NCI-H460 (cell line): ENCODE measurements at places on chromosomes 5 and 9. TPM values are rescaled to one million over a fixed set of nuclear protein-coding genes. Genes with fewer than 3 reads are reported as not detected.

The FAM174A gene
- total RNA-seq = 19.6 and 24.3 TPM in 2 replicates

The LIX1 gene
- total RNA-seq = not detected in 2 replicates

DNA sequence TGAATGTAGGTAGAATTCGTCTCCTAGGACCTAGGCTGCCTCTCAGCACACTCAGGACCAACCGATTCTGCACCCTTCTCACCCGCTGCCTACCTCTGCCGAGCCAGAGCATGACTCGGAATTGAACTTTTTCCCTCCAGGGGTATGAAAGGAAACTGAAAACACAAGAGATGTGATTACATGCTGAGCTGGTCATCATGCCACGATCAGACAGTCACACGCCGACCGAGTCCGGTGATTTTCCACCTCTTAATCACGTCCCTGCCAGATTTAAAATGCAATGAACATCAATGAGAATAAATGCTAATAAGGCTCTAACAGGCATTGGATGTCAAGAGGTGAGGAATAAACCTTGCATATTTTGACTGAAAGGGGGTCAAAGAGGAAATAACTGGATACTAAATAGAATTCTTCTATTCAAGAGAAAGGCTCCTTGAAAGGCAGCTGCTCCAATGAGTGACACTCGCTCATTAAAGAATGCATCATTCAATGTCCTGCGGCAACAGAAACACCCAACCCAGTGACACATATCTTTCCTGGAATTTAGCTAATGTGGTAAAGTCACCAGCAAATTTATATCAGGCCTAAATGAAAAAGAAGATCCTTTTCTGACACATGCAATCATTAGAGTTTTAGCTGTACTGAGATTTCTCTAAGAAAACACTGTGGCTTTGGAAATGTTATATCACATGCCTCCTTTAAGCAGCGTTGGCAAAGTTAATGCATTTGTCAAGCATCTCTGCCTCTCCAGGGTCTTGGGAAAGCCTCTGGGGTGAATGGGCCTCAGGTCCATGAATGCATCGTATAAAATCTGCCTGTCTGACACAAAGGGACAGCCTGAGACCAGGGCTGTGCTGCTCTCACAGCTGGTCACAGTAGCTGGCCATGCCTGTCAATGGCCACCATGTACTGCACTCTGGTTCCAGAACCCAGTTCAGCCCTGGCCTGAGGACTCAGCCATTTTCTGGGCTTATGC lies 128.7 kb downstream of the SPOCK1 start:
- no peak for DNase-seq

GRCh38 chr5:106106384-106106783 lies 1564.4 kb downstream of the EFNA5 start:
- DNase-seq = no peak

The NREP gene
- 19.0 and 23.0 TPM in 2 replicates for total RNA-seq

DNA sequence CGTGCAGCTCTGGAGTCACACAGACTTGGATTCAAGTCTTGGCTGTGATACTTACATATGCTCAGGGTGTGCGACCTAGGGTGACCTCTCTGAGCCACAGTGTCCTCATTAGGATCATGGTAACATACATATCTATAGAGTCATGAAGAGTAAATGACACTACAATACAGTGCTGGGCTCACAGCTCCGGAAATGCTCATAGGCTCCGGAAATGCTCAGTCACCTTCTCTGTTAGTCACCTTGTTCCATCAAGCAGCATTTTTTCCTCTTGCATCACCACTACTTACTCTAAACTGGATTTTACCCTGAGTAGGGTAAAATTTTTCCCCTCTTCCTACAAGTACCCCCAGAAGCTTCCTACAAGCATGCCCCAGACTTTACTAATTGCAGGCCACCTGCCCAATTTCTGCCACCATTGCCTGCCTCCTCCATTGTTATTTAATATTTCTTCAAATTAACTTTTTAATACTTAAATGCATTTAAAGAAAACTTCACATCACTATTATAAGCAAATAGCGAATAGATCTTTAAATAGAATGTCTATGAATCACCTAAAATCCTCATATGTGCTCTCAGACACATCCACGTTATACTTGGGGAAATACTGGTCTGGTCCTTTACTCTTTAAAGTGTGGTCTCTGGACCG lies 147.6 kb upstream of the SPRY4 start:
- DNase-seq = peak; percentile 91

- no peak for DNase-seq
Measured at GRCh38 chr5:41403846-41404245, 106.6 kb downstream of the PLCXD3 start.

GRCh38 chr5:147410496-147411358 lies 99.1 kb downstream of the DPYSL3 start:
- DNase-seq = no peak

DNA sequence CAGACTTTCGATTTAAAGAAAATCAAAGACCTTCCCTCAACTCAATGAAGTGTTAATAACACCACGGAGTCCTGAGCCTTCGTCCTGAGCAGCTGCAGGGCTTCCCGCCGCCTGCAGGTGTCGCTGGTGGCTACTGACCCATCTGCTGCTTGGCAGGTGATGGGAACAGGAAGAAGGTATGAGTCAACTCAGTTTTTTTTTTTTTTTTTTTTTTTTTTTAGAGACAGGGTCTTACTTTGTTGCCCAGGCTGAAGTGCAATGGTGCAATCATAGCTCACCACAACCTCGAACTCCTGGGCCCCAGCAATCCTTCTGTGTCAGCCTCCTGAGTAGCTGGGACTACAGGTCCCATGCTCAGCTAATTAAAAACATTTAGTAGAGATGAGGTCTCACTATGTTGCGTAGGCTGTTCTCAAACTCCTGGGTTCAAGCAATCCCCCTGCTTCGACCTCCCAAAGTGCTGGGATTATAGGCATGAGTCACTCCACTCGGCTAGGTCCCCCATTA lies 185.7 kb upstream of the IL12B start:
- peak; percentile 45 for DNase-seq

The BHMT2 gene
- total RNA-seq = not detected in 2 replicates

The GFRA3 gene
- 0.05 TPM in 1 of 2 replicates, not detected in the other for total RNA-seq
